ENCODE measurements at places on chromosomes 3 and 15. TPM values are rescaled to one million over a fixed set of nuclear protein-coding genes. Genes with fewer than 3 reads are reported as not detected.

The PLA2G4D gene
- 0.14 TPM for polyA plus RNA-seq

The PLSCR5 gene
- polyA plus RNA-seq = not detected

- no peak for DNase-seq
These were observed 130.6 kb downstream of the IGF1R start for GRCh38 chr15:98778960-98779359.

DNA sequence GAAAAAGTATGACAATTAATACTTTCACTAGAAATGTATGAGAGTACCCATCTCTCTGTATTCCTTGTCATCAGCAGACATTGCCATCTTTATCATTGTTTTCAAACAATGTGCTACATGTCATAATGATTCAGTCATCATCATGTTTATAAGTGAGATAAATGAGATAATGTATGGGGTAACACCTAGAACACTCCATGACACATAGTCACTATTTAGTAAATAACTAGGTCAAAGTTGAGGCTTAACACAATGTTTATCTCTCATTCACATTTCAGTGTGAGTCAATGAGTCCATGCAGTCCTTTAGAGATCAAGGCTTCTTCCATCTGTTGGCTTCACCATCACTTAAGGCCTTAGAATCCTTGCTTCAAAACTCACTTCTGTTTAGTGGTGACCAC lies 70.0 kb downstream of the NLGN1 start:
- no peak for DNase-seq

DNA sequence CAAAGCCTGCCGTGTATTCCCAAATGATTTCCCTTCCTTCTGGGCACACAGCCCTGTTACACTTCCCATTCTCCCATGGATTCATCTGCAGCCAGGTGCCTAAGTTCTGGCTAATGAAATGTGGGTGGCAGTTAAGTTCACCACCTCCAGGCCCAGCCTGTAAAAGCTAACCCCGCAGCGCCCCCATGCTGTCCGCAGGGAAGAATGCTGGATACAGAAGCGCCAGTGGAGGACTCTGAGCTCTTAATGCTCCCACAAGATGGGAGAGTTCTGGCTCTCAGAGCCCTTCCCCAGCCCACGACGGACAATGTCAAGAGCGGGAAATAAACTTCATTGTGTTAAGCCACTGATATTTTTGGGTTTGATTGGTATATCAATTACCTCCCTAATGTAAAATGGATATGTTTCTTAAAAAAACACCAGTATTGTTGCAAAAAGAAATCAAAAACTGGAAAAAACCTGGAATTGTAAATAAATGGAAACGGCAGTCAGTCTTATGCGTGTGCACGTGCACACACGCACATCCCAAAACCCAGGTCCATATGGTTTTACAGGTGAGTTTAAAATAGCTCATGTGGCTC lies 37.7 kb upstream of the FGD5 start:
- DNase-seq = peak; percentile 60

The UCN2 gene
- 0.15 TPM for polyA plus RNA-seq

DNA sequence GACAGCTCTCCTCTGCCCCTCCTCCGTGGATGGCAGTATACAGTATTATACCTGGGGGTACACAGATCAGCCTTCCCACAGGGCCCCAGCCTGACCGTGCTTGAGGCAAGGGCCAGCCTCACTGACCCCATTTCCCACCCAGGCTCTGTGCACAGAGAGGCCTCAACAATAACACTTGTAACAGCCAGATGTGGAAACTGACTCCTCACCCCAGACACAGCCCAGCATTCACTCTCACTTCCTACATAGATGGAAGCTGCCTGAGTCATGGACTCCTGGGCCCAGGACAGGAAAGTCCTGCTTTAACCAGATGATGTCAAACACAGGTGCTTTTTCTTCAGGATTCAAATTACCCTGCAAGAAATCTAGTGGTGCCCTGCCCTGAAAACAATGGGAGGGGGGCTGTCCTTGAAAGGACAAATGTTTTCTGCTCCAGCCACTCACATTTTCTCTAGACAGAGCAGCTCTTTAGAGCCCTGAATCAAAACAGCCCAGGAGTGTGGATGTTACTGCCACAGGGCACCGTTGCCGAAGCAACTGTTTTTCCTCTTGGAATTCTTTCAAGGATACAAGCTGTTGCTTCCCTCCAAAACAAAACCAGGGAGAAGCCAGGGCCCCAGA lies 16.4 kb downstream of the CCDC12 start:
- no peak for DNase-seq

DNA sequence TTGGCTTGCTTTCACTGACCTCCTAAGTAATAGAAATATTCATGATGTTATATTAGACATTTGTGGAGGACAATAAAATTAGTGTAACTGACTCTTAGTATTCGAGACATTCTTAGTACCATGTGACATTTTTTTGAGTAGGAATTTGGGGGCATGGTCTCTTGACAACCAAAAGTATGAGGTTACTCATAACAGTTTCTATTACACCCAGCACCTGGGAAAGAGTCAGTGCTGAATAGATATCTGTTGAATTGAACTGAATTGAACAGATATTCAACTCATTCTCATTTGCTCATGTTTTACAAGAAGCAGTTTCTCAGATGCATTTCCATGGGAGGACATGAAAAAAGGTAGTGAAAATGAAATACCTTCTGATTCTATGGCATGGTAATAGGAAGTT lies 84.4 kb downstream of the CMSS1 start:
- DNase-seq = no peak

- DNase-seq = no peak
These were observed 11.1 kb upstream of the RPL29 start for GRCh38 chr3:52006820-52007133.

DNA sequence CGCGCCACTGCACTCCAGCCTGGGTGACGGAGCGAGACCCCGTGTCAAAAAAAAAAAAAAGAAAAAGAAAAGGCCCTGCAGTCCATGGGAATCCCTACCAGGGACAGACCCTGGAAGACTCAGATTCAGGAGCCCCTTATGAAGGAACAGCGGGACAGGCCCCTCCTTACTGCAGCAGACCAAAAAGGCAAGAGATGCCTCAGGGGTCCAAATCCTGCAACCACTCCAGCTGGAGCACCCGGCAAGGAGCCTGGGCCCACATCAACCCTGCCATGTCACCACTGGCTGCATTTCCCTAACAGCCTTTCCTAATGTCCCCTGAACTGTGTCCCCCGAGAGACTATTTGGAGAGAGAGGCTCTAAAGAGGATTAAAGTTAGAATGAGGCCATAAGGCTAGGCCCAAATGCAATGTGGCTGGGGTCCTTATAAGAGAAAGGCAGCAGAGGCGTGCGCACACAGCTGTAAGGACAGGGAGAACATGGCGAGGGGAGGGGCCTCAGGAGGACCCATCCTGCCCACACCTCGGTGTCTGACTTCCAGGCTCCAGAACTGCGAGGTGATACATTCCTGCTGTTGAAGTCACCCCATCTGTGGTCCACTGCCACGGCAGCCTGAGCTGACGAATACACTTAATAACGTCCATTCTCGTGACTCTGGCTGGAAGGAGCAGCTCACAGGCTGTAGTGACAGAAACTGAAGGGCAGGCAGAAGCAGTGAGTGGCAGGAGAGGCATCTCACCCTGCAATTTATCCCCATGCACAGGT lies 78.1 kb downstream of the ATP10A start:
- no peak for DNase-seq

The ZNF502 gene
- polyA plus RNA-seq = 12.6 TPM

The CD86 gene
- polyA plus RNA-seq = 3.2 TPM
